ENCODE measurements at places on chromosomes 1 and 21. TPM values are rescaled to one million over a fixed set of nuclear protein-coding genes. Genes with fewer than 3 reads are reported as not detected.

DNA sequence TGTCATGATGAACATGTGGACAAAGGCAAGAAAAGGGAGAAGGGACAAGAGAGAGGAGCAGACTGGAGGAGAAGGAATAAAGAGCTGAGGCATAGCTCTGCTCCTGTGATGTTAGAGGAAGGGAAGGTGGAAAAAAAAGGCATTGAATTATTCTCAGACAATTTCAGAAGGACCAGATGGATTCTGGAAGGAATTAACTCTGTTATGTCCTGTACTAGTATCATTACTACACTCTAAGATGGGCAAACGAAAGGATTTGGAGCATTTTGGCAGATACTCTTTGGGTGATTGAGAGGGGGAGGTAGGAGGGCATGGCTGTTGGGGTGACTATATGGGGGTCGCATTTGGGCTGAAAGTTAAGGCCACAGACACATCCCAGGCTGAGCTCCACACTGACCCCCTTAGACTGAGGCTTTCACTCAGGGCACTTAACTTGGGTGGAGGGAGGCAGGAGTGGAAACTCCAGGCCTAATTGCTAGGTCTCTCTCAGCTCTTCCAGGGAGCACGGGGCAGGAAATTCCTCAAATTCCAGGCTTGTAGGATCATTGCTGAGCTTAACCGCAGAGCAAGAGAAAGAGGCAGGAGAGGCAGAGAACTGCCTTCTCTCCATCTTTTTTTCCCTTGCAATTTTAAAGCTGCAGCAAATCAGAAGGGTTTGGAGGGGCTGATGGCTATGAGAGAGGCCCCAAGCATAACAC, 25.9 kb downstream of the KIRREL1 start:
- no peak for DNase-seq

GRCh38 chr1:2625311-2625710, 7.5 kb downstream of the MMEL1 start:
- no peak for DNase-seq

DNA sequence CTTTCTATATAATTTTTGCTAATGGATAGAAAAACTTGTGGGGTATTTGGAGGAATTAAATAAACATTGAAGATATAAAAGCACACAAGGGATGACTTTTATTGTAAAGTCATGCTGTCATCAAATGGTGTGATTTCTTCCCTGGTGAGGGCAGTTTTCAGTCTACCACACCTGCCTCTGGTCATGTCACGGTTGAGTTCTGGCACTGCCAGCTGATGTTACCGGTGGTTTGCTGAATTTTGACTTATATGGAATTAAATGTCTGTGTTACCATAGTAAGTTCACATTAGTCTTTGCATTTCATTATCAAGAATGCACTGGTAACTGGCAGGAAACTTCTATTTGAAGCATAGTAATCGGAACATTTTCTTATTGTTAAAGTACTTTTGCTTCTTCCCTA, 13.4 kb downstream of the S1PR1 start:
- DNase-seq: no peak

The CR1 gene
- 4.2 TPM for total RNA-seq

The SYT2 gene
- not detected for total RNA-seq
